Breast epithelium (tissue), 4 donors: ENCODE measurements at places on chromosomes 12 and 14. TPM values are rescaled to one million over a fixed set of nuclear protein-coding genes. Genes with fewer than 3 reads are reported as not detected.

DNA sequence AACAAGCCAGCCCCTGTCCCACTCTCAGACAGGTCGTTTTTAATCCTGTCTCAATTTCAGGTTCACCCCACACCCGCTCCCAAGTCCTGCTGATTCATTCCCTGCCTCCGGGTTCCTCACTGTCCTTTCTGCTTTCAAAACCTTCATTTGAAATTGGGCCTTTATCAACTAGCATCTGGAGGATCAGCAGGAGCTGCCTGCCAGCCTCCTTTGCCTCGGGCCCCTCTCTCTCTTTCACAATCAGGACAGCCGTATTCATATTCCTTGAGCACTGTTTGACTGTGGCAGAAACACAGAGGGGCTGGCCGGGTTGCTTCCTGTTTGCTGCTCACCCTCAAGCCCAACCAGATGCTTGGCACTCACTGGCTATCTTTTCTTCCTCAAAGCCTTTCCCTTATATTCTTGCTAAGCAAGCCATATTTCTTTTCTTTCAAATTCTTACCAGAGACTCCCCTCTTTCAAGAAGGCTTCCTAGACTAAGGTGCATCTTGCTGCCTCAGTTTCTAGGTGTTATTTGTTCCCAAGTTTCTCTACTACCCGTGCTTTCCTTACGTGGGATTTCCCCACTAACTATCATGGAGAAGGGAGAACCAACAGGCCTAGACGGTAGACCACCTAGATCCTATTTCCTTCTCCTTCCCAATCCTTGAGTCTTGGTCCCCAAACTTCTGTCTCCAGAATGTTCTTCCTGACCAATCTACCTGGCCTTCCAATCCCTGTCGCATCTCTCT is 3.0 kb downstream of the GALNT6 start:
- peak; percentile 68 for DNase-seq

GRCh38 chr12:87883806-87884205 is 145.4 kb downstream of the C12orf50 start:
- no peak for DNase-seq

DNA sequence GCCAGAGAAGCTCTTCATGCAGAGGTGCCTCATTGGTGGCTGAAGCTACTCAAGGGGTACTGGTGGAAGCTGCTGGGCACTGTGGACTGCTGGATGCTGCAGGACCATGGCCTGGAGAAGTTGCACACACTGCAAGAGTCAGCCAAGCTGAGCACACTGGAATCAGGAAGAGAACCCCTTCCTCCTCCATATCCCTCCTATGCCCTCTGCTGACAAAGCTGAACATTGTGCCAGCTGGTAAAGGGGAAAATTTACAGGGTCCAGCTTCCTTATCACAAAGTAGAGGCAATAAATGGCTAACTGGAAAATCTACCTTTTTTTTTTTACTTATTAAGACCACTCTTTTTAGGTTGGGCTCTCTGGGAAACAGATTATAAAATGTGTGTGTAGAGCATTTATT is 6.5 kb downstream of the CCDC175 start:
- DNase-seq, result no peak

DNA sequence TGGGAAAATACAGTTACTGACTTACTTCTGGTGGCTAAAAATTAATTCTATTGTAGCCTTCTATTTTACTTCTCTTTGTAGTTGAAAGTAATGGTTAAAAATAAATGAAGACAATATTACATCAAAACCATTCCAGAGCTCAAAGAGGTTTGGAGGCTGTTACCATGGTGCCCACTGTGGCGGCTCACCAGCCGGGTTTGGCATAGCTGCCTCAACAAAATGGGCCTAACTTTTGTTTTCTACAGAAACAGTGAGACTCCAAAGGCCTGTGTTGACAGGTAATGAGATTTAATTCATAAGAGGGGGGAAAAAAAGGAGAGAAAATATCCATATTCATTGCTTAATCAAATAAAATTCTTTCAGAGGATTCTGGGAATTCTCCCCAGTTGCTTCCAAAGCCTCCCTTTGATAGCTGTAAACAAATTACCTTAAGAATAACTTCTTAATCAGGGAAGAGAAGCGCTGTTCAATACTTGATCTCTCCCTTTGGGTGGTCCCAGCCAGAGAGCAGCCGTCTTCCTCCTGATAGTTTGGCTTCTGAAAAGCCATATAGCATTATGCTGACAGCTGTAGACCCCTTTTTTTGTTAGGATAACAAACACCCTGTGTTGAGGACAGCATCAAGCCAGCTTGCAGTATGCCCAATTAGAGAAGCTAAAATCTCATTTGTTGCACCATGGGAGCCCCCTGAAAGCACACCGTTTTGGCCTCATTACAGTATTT is 266.8 kb downstream of the NEDD1 start:
- no peak for DNase-seq

GRCh38 chr12:52207895-52208294 is 16.1 kb upstream of the KRT80 start:
- peak; percentile 93 for DNase-seq

DNA sequence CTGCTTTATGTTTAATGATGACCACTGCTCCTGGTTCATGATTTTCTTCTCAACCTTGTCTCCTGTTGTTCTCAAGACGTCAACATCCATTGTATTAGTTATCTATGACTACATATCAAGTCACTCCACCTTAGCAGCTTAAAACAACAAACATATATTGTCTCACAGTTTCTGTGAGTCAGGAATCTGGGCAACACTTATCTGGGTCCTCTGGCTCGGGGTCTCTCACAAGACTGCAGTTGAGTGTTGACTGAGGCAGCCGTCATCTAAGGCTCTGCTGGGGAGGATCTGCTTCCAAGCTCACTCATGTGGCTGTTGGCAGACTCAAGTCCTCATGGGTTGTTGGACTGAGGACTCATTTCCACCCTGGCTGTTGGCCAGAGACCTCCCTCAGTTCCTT is 27.3 kb upstream of the FRS2 start:
- no peak for DNase-seq

GRCh38 chr12:124730455-124730932 is 133.2 kb downstream of the SCARB1 start:
- no peak for DNase-seq

- no peak for DNase-seq
Observed at GRCh38 chr14:44446965-44447364, 60.1 kb downstream of the FSCB start.

DNA sequence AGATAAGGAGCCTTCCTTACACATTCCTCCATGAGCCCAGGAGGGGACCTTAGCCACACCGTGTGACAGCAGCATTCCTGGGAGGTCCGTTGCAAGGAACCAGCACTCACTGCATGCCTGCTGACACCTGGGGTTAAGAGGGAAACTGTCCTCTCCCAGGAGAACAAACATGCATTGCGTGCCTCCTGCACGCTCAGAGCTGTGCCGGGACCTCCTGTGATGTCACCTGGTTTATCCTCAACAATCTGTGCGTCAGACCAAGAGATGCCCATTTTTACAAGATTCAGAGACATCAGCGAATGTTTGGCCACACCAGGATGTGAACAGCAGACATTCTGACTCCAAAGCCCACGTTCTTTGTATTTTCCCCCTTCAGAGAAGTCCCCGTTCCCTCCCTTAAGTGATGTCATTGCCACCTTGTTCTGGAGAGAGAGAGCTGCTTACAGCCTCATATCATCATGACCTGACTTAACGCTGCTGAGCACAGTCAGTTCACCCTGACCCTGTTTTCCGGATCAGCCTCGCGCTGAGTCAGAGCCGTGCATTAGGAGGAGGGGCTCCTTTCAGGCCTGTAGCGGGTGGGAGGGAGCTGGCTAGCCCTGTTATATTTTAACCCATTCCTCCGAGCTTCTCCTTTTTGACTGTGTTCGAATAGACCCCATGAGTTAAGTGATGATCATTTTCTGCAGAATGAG is 36.2 kb downstream of the TMEM120B start:
- DNase-seq, result no peak

DNA sequence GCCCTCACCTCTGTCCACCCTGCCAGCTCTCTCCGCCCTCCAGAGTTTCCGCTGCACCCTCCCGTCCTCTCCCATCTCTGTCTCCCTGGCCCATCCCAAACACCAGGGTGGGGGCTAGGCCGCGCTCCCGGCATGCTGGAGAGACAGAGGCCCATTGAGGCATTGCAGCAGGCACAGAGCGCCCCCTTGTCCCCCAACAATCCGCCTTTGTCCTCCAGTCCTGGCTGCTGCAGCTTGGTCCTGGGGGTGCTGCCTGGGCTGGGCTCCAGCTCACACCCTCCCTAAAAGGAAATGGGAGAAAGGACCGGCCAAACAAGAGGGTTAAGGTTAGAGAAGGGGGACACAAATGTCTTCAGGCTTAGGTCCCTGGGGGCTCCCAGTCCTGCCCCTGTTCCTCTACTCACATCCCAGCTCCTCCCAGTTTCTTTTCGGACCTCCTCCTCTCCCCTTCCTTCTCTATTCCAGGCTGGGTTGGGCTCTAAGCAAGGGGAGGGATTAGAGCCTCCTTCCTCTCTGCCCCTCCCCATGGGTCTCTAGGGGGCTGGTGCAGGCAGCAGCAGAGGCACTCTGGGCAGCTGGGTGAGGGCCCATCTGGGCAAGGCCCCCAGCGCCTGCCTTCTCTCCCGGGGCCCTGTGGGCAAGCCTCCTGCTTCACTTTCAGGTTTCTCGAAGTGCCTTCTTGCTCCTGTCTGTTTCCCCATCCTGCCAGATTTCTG is at the start of gene CMTM5:
CMTM5 (plus strand) TSS at position 565 of the 716 bp plus-strand sequence. CDS start 206 bp downstream, outside the sequence.
- DNase-seq, result no peak

DNA sequence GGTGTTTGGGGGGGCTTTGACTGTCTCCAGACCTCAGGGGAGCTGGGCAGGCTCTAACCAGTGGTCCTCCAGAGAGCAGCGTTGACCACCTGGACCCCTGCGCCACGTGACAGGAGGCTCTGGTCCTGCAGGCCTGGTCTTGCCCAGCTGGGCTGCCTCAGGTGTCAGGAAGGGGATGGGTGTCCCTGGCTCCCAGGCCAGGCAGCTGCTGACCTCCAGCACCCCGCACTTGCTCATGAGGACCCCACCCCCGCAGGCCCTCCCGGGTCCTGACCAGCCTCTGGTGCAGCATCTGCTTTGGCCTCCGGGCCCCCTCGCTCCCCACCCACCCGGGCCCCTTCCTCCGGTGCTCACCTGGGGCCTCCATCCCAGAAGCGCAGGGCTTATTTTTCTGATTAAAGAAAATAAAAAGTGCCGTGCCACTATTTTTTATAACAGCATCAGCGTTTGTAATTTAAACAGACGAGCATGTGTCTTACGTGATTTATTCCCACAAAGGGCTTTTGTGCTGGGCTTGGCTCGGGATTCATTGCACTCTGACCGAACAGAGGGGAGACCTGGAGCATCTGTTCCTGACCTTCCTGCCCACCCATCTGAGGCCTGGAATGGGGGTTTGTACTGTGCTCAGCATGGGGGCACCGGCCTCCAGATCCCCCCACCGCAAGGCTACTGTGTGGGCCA is 21.7 kb downstream of the FBRSL1 start:
- DNase-seq, result no peak

- DNase-seq, result no peak
Observed at GRCh38 chr12:78060186-78060585, 229.5 kb downstream of the NAV3 start.

Gene HELB
- total RNA-seq, result 4.0 TPM

GRCh38 chr14:33475623-33476022 is 475.3 kb downstream of the EGLN3 start:
- DNase-seq, result no peak

Gene ENDOU
- 0.98 TPM for total RNA-seq

Gene SERPINA5
- 32.9 TPM for total RNA-seq

GRCh38 chr12:10567813-10568212 is 45.6 kb downstream of the MAGOHB start:
- DNase-seq, result no peak

Gene KRT77
- total RNA-seq, result not detected

- no peak for DNase-seq
Observed at GRCh38 chr12:81797100-81797499, 38.0 kb upstream of the PPFIA2 start.

- no peak for DNase-seq
Observed at GRCh38 chr12:11771895-11772502, 122.5 kb downstream of the ETV6 start.

Gene HOXC9
- 3.8 TPM for total RNA-seq

Gene ERBB3
- total RNA-seq, result 187 TPM

DNA sequence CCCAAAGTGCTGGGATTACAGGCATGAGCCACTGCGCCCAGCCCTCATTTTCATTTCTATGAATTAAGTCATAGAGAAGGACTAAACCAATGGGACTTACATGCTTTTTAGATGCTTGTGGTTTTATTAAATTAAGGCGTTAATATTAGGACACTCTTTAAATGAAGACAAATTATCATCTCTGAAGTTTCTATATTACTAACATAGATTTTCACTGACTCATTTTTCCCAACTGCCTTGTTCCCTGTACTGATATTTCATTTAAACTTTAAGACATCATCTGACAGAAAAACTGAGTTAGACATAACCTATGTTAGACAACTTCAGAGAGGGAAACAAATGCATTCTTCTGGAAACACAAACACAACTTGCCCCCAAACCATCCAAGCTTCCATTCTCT is 99.8 kb downstream of the BTG1 start:
- DNase-seq, result no peak

DNA sequence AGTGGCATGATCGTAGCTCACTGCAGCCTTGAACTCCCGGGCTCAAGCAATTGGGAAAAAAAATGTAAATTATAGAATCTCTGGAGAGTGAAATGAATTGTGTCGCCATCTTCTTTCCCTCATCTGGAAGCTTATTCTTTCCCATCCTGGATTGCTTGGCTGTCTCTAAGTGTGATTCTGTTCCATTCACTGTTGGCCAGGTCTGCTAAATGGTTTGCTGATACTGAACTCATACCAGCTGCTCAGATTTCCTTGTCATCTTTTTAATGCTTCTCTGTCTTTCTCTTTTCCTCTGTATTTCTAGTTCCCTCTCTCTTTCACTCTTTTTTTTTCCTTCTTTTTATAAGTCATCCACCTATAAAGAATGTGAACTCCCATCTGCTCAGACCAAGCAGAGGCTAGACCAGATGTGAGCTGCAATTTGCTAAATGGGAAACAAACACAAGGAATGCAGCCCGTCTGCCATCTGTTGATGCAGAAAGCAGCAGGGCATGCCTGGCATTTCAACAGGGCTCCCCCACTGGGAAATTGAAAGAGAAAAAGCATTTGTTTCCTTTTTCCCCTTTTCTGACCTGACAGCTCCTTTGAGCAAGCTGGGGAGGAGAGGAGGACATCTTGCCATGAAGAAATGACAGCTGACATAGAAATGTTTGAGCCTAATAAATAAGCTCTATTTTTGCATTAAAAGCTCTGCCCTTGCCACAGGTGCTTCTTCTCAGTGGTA is 1823.6 kb upstream of the FLRT2 start:
- no peak for DNase-seq

- DNase-seq, result no peak
Observed at GRCh38 chr12:119869720-119870119, 7.4 kb downstream of the CIT start.

DNA sequence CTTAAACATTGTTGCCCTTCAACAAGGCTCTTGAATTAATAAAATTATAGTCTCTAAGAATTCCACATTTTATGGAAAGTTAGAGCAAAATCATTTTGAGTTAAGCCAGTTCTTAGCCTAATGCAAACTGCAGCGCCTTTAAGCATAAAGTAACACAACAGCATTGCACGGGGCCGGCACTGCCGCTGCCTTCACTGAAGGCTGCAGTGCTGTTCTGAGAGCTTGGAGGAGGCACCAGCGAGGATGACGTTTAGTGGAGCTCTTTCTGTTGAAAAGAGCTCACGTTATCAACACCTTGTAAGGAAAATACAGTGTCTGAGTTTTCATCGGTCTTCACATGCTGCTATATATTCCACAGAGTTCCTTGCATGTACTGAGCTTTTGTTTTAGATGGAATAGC is 38.3 kb upstream of the DYNC1H1 start:
- no peak for DNase-seq
